B cell (primary cell): ENCODE measurements at places on chromosomes 4 and X.
A peak's percentile ranks its signal among the peaks of the same experiment; 100 is the strongest.

DNA sequence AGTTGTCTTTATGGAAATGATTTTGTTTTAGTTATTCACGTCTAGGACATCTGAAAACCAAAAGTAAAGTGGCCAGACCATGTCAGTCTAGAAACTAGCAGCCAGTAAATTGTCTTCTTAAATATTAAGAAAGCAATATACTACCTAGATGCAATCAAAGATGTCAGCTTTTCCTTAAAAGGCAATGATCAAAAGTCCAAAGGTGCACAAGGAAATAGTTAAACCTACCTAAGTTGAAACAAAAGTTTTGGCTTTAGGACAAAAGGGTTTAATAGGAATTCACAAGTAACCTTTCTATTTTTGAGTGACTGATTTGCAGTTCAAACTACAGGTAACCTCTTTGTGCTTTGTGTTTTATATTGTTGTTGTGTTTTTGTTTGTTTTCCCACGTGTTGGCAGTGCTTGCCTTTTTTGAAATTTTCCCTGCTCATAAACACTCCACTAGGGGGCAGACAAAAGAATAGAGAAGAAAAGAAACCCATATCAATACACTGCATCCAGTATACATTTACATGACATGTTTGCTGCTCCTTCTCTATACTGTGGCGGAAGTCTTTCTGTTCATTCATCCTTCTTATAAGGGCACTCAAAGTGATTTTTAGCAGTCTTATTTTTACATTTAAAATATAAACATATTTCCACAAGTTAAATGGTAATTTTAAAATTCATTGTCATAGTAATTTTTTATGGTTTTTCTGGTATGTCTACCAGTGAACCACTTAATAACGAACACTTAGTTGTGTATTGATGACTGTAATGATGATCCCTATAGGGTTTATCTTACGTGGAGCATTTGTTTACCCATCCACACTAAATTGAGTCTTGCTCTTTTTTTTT is 62.7 kb downstream of the GAB1 start:
- DNase-seq = peak; percentile 60

GRCh38 chrX:97050392-97050791 is 166.7 kb downstream of the RPA4 start:
- no peak for DNase-seq

GRCh38 chrX:13051167-13051528 is 6.7 kb upstream of the FAM9C start:
- no peak for DNase-seq

- no peak for DNase-seq
These were observed 199.0 kb upstream of the NUDT6 start for GRCh38 chr4:123121241-123121907.

DNA sequence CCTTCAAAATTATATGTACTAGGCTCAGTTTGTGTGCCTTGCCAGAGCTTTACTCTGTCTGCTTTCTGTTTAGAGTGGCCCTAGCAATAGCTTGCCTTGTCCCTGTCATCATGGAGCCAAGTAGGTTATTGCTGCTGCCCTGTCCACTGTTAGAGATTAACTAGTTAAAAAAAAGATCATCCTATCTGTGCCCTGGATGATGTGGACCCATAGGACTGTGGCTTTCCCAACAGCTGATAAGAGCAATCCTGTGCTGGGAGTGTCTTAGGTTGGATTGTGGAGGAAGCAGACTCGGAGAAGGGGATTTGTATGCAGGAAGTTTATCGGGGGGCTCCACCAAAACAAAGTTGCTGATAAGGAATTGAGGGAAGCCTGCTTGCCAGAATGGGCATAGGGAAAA is 23.8 kb downstream of the PPP1R2C start:
- DNase-seq = no peak

DNA sequence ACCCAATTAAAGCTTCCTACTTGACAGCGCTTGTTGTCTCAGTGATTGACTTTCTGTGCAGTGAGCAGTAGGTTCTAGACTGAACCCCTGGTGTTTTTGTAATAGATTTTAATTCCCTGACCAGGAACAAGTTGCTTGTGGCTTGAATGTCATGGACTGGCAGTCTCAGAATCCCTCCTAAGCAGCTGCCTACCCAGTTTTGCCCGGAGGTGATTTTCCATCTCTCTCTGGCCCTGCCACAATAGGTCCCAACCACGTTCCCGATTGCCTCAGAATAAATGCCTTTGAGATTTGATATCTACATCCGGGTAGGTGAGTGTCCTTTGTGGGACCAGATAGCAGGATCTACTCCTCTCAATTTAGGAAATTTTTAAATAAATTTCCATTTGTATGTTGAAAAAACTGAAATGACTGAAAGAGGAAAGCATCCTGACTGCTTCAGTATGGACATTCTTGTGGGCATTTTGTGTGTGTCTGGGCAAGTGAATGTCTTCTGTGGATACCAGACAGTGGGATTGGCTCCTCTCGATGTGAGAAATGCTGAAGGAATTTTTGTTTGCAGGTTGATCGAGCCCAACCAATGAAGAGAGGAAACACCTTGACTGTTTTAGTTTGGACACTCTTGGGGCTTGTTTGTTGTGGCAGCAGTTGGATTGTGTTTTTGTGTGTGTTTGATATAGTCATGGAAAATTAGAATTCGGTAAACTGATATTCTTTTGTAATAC is 1607.4 kb downstream of the C4orf33 start:
- DNase-seq = no peak

- no peak for DNase-seq
These were observed 10.5 kb upstream of the ZNF330 start for GRCh38 chr4:141210168-141210567.

- no peak for DNase-seq
These were observed 1542.1 kb downstream of the STIM2 start for GRCh38 chr4:28402751-28403150.

GRCh38 chrX:31240982-31241381 is 169.1 kb upstream of the FTHL17 start:
- DNase-seq = no peak

DNA sequence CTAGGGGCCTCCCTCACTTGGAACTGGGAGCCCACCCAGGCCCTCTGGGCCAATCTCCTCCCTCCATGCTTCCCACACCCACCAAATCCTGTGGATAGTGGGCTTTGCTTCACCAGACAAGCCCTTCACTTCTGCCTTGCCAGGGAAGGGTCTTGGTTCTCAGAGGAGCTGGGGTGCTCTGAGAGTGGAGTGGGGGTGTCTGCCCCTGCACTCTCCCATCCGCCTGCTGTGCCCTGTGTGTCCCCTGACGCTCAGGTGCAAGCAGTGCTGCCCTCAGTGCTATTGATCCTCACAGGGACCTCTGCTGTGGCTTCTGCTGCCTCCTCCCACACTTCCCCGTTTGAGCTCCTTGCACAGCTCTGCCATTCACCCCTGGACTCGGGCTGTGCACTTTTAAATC is 117.3 kb upstream of the NKX1-1 start:
- no peak for DNase-seq

GRCh38 chrX:112609631-112610030 is 70.1 kb downstream of the LHFPL1 start:
- DNase-seq = no peak

- no peak for DNase-seq
These were observed 64.5 kb downstream of the TEC start for GRCh38 chr4:48205107-48205506.

DNA sequence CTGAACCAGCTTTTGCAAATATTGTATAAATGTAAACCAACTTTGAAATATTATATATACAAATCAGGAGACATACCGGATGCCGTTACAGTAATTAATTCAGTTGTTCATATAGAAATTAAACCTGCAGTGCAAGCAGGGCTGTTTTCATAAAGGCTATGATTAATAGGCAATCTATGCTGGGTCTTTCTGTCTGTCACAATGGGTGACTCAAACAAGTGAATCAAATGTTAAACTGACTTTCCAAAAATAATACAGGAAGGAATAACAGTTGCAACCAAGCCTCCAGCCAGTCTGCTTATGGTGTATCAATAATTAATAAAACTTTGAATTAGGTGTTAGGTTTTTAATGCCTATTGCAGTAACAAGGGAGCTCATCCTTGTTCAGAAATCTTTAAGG is 43.9 kb downstream of the GABRB1 start:
- no peak for DNase-seq

DNA sequence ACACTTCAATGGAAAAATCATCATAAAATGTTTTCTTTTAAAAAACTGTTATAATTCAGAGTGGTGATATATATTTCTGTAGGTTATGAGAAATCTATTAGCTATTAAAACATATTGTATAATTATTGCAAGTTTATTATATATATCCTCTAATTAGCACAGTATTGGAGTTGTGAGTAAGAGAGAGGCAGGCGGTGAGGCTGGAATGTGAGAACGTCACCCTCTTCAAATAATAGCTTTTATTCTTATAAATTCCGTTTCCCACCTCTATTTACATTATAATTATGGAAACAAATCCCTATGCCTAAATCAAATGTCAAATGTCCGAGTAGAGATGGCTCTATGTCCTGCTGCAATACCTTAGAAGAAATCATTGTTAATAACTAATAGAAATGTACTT is 292.9 kb downstream of the ADGRL3 start:
- DNase-seq = no peak

DNA sequence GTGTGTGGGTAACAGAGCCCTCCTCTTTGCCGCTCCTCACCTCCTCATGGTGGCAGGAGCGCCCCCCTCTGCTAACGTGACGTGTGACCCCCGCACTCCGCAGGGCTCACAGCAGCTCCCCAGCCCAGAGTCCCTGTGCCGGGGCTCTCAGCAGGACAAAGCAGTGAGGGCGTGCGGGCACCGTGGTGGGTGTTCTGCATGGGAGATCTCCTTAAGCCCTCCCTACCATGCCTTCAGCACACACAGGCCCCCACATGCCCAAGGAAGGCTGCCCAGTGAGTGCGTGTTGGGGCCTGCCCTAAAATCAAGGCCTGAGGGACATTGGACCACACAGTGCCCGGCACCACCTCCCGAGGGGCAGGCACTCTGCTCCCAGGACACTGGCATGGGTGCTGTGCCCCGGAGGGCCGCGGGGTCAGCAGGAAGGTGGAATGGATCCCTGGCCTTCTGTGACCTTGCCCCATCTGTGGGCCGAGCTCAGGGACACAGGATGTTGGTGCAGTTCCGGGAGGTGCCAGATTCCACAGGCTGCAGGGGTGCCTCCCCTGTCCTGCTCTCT is 10.1 kb downstream of the PSAPL1 start:
- no peak for DNase-seq

- DNase-seq = peak; percentile 5
These were observed 129.4 kb downstream of the CNKSR2 start for GRCh38 chrX:21503593-21503992.

DNA sequence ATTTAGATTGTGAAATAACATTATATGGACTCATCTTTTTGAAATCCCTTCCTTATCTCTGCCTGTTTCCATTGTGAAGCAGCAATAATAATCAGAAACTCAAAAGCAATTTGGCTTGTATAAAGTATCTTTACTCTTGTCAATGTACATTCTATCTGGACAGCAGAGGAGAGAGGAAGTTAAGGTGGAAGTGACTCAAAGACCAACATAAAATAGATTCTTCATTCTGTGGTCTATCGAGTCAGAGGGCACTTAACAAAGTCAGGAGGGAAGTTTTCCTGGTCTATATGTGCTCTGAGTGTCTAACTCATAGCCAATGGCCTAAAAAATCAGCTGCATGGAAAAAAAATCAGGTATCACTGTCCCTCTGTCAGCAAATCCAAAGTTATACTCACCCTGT is 155.5 kb downstream of the EMCN start:
- DNase-seq = no peak

DNA sequence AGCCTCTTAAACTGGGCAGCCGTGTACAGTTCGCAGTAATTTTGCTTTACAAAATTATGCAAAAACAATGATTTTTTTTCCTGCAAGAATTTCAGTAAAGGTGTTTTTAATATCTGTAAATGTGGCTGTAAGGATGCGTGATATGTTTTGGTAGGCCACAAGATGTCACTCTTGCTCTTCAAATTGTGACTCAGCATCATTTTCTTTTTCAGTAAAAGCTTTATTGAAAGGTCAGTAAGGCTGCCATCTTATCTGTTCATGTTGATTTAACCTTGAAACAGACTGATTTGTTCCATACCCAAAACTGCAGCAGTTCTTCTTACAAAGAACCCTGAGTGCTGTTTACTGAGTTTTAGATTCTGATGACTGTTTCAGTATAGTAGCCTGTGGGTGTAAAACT is 39.9 kb downstream of the TXLNG start:
- peak; percentile 41 for DNase-seq

DNA sequence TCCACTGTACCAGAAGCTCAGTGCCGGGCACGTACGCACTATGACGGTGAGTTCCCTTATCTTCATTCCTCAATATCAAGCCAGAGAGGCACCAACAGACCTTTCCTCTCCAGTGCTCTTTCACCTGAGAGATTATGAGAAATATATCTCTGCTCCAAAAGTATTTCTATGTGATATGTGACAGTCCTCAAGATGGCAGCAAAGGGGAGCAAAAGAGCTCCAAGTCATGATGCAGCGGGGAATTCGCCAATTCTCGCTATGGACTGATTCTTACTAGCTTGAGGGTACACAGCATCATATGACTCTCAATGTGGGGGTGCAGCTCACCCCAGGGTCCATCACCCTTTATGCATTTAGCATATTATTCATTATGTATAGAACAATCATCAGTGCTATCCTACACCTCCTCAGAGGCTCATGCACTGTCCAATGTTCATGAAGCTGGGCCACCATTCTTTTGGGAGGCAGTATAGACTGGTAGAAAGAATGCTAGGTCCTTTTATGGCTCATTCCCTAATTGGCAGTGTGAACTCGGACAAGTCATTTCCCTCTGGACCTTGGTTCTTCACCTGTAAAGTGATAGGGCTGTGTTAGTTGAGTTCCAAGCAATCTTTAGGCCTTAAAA is 12.8 kb upstream of the IQSEC2 start:
- no peak for DNase-seq

GRCh38 chr4:25795566-25796454 is 67.0 kb downstream of the SEL1L3 start:
- no peak for DNase-seq

GRCh38 chr4:31089815-31090214 is 369.6 kb downstream of the PCDH7 start:
- DNase-seq = no peak

GRCh38 chr4:45568694-45569093 is 555.2 kb downstream of the GABRG1 start:
- no peak for DNase-seq

DNA sequence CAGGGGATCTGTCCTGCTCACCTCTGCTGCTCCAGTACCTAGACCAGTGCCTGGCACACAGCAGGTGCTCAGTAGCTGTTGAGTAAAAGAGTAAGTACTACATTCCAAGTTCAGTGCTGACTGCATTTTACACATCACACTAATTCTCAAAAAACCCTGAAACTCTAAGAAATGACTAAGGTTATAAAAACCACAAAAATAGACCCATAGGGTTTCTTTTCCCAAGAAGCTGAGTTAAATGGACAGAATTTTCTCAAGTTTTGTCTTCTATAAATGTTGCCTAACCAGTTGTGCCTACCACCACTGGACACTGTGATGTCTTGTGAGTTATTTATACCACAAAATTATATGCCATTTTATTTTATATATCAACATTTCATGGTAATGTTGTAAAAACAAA is 78.9 kb upstream of the RXFP1 start:
- DNase-seq = no peak

GRCh38 chr4:158768555-158769174 is at the start of gene FNIP2:
TSS of gene FNIP2 (plus strand) at chr4:158769026. CDS start at chr4:158769213, 187 bp downstream.
- DNase-seq = peak; percentile 69
